ENCODE measurements at places on chromosomes 1 and 21.

DNA sequence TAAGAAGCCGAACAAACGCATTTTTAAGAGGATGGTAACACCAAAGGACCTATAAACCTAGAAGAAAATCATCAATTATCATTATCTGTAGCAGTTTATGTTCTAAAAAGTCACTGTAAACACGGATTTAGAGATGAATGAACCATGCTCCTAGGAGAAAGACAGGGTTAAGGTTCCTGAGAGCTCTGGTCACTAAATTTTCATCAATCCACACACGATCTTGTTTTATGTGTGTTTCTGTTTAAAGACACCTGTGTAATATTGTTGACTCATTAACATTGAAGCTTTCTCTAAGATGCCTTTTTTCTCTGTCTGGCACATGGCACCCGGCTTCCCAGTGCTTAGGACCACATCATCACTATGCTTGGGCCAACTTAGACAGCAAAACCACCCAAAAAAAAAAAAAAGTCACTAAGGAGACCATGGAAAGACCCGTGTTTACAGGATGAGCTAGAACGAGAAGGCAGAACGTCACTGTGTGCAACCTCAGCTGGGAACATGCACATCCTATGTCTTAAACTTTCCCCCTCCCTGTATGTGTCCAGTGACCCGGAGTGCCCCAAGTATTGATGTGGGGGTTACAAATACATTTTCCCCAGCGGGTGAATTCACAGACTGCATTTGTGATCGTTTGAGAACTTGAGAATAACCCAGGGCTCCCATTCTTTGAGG is 55.8 kb upstream of the PDE9A start:
- no peak for DNase-seq

GRCh38 chr21:16037421-16037955 is 307.7 kb downstream of the USP25 start:
- DNase-seq, result no peak

GRCh38 chr21:45305836-45306235 is 18.1 kb upstream of the POFUT2 start:
- DNase-seq, result no peak

- DNase-seq, result no peak
Measured at GRCh38 chr1:85654066-85654782, 54.0 kb downstream of the ZNHIT6 start.

DNA sequence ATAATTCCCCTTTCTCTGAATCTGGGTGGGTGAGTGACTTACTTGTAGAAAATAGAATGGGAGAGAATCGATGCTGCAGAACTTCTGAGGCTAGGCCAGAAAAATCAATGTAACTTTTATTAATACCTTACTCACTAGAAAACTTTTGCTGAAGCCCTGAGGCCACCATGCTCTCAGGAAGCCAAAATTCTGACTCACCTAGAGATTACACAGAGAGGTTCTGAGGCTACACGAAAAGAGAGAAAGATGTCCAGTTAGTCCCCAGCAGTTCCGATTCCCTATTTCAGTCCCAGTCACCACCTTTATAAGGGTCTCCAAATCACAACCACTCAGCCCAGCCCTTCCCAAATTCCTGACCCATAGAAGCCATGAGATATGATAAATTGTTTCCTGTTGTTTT is 135.2 kb downstream of the NTPCR start:
- no peak for DNase-seq

DNA sequence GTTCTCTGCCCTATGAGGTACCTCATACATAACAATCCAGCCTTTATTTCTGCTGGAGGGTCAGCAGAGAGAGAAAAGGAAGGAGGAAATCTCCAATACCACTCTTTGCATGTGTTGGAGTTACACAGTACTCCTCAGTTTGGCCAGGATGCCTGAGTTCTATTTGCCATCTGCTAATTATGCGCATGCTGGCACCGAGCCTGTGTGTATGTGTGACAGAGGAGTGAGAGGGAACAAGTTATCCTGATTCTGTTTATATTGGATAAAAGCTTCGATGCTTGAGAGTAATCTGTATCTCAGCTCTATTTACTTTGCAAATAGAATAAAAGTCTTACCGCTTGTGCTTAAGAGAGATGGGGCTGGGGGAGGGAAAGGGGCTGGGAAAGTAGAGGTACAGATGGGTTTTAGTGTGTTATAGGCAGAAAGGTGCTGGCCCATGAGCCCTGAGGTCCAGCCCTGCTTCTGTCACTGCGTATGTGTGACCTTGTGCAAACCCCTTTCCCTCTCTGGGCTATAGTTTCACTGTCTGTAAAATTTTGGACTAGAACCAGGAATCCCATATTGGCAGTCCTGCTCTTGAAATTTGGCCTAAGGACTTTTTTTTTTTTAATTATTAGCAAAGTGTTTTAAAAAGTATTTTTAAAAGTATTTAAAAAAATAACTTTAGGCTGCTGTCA is 54.5 kb upstream of the PLXNA2 start:
- DNase-seq, result no peak

DNA sequence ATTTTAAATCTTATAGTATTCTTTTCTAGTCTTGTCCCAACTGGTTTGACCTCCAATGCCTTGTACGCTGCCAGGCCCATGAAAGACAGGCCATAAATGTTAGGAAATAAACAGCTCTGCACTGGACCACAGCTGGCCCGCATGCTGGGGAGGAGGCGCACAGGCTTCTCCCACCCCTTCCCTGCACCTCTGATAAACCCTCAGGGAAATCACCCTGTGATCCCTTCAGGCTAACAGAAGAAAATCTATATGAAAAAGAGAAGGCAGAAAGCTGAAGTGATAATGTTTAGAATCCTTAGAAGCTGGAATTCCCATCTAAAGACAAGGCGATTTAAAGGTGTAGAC is 41.5 kb downstream of the COLGALT2 start:
- DNase-seq, result no peak

DNA sequence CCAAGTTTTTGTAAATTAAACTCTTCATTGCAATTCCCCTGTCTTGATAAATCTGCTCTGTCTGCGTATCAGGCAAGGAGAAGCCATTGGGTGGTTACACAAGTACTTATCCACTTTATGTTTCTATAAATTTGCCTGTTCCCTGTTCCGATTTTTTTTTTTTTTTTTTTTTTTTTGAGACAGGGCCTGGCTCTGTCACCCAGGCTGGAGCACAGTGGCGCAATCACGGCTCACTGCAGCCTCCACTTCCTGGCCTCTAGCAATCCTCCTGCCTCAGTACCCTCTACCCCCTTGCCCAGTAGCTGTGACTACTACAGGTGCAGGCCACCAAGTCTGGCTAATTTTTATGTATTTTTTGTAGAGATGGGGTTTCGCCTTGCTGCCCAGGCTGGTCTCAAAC is 11.1 kb upstream of the CSRP1 start:
- no peak for DNase-seq

GRCh38 chr1:205961991-205962820 is 18.9 kb upstream of the SLC26A9 start:
- no peak for DNase-seq

DNA sequence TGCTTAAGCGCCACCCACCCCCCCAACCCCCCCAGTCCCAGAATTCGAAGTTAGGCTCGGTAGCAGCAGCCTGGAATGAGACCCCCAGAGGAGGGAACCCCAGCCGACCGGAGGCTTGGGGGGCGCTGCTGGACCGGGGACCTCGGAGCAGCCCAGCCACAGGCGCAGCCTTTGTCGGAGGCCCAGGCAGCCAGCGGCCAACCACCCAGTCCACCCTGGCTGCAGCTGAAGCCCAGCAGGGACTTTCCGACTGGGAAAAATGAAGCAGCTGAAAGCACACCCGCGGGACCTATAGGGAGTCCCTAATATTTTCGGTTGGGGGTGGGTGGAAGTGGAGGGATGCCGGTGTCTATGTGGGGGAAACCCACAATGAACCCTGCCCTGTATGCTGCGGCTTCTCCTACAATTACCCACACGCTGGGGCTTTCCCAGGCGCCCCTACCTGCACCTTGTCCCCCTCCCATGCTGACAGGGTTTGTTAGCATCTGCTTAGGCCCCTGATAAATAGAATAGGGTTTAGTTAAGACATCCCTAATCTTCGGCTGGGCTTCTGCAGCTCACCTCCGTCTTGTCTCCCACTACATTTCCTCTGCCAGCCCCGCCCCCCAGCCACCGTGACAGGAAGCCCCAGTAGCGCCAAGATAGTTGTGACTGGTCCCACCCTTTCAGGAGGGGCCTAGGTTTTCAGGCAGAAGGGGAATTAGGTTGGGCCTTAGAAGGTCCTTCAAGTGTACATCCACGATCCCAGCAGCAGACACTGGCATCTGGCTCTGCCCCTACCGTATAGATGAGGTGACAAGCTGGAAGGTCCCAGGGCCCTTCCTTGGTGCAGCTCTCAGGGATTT is 838 bp downstream of the CCDC28B start:
- peak; percentile 56 for DNase-seq

DNA sequence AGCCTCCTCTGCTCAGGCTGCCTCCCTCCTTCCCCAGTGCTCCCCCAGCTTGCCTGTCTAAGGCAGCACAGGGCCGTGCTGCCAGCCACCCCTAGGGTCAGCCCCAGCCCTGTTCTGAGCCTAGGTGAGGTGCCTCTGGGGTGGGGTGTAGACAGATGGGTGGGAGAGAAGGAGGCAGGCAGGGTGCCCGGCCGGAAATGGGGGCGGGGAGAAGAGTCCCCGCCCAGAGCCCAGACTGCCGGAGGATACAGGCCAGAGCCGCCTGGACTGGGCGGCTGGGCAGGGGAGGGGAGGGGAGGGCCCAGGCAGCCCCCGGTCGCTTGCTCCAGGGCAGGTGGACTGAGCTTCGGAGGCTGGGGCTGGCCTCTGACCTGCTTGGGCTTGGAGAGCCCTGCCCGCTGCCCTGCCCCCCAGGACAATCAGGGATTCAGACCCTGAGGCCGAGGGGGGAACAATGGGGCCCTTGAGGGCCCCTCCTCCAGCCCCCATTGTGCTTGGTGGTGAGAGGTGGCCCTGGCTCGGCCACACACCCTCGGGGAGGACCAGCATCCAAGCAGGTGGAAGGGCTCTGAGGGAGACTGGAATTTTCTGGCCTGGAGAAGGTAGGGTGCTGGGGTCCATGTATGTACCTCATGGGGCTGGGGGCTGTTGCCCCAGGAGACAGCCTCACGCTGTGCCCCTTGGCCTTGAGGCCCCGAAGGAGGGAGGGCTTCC is at the start of gene GJC2:
Gene GJC2 (plus strand): TSS at position 525 of the 714 bp plus-strand sequence. CDS start 7,829 bp downstream, outside the sequence.
- DNase-seq, result no peak

- DNase-seq, result no peak
Measured at GRCh38 chr1:37901893-37902225, 42.5 kb upstream of the MTF1 start.

GRCh38 chr1:223137455-223138085 is 5.5 kb downstream of the TLR5 start:
- DNase-seq, result no peak

DNA sequence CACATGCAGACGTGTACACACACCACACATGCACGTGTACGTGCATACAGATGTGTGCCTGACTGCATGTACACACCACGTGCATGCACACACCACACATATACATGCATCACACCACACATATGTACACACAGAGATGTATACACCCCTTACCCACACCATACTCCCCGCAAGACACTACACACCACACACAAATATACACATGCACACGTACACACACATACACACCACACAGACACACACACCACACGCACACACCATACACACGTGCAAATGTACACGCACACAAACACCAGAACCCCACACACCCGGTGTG is 9.7 kb downstream of the ITGB2 start:
- no peak for DNase-seq

DNA sequence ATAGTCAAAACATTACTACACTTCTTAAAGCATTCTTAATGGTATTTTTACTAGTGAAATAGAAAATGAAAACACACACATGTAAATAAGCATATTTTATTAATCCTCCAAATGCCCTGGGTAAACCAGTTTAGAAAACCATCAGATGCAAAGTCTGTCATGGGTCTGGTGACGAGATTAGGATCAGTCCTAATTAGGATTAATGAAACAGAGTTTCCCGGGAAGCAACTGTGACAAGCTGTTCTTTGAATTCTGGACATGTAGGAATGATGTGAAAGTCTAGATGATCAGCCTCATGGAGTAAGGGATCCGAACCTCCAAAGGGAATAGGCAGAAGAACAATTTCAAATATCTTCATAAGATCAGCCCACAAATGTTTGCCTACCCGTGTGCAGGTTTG is 250.2 kb downstream of the KIF26B start:
- no peak for DNase-seq
